ENCODE measurements at places on chromosomes 11 and 22.
A peak's percentile ranks its signal among the peaks of the same experiment; 100 is the strongest.

GRCh38 chr22:36486619-36487384, 5.4 kb upstream of the TXN2 start:
- DNase-seq: no peak

- no peak for DNase-seq
These were observed 92.8 kb downstream of the FAR1 start for GRCh38 chr11:13761250-13761649.

GRCh38 chr11:13152264-13152663, 125.3 kb upstream of the BMAL1 start:
- DNase-seq: no peak

DNA sequence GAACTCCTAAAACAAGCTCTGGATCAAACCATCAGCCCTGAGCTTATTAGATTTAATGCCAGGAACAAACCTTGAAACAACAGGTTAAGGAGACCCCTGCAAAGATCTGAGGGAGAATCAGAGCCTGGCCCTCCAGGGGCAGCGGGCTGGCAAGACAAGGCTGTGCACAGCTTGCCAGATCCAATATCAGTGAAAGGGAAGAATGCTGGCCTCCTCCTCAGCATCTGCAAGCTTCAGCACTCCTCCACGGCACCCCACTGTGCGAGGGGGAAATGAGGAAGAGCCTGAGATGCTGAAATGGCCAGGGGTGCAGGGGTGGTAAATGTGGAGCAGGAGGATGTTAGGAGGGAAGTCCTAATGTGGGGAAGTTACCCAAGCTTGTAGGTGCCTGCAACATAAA, 167.0 kb downstream of the TENM4 start:
- no peak for DNase-seq

DNA sequence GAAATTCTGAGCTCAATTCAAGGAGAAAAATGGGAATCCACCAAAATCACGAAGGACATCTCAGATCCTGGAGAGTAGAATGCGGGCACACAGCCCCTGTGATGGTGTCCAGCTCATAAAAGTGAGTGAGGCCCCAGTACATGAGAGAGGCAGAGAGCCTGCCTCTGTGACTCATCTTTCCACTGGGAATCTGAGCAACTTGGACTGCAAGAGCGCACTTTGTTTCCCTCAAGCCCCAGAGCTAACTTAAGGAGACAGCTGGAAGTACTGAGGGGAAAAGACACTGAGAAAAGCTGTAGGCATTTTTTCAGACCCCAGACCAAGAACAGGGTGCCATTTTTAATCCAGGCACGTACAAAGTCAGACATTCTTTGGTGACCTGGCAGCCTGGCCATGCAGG, 273.7 kb downstream of the C11orf87 start:
- no peak for DNase-seq

- peak; percentile 83 for DNase-seq
These were observed at the start of gene PHLDB1 for GRCh38 chr11:118607401-118608359. PHLDB1 (plus strand) TSS chr11:118607615; CDS start chr11:118613837, 6,222 bp downstream.

- DNase-seq: peak; percentile 9
These were observed 6.2 kb upstream of the RGL4 start for GRCh38 chr22:23684561-23685031.

Data from dorsolateral prefrontal cortex (tissue), 122 donors.